ENCODE measurements at places on chromosomes 3 and 15.

GRCh38 chr15:72916897-72917296 is 133.3 kb upstream of the ADPGK start:
- DNase-seq, result no peak

DNA sequence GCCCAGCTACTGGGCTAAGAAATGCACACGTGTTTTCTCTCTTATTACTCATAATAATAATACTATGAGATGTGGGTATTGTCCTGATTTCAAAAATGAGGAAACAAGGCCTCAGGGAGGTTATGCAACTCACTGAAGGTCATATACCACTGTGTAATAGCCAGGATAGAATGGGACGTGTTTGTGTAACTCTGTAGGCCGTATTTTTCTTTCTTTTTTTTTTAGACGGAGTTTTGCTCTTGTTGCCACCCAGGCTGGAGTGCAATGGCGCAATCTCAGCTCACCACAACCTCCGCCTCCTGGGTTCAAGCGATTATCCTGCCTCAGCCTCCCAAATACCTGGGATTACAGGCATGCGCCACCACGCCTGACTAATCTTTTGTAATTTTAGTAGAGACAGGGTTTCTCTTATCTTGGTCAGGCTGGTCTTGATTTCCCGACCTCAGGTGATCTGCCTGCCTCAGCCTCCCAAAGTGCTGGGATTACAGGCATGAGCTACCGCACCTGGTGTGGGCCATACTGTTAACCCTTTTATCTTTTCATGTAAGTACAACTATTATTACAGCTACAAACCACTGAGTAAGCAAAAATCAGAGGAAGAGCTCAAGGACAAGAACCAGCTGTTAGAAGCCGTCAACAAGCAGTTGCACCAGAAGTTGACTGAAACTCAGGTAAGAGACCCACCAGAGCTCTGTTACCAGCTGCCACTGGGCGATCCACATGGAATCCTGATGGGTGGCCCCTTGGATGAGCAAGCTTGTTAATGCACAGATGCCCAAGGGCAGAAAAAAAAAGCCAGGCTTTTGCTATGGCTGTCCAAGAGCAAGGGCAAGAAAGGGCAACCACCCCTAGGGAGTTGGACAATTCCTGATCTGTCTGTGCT is 6.7 kb downstream of the KNSTRN start:
- no peak for DNase-seq

DNA sequence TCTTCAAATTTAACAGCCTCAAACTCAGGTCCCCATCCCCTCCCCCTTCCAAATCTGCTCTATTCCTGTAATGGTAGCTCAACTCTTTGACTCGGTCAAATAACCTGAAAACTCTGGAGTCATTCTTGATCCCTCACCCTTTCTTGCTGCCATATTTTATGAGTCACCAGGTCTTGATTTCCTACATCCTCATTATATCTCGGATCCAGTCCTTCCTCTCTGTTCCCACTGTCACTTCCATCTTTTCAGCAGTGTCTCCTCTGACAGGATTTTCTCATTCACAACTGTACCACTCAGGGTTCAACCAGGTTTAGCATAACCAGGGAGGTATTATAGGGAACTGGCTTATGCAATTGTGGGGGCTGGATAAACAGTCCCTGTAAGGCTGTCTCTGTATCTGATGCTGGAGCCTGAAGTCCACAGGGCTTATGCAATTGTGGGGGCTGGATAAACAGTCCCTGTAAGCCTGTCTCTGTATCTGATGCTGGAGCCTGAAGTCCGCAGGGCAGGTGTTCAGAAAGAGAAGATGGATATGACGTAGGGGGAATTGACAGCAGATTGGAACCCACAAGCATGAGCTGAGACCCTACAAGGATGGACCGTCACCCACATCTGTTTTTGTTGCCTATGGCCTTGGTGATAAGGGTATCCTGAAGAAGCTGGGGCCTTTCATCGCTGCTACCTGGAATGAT is 9.1 kb upstream of the FETUB start:
- no peak for DNase-seq

GRCh38 chr3:190684776-190685175 is 170.9 kb downstream of the IL1RAP start:
- DNase-seq, result no peak

- no peak for DNase-seq
These were observed 181.7 kb upstream of the ANKRD28 start for GRCh38 chr3:15979495-15979894.

- DNase-seq, result no peak
These were observed 24.6 kb upstream of the LRRFIP2 start for GRCh38 chr3:37198996-37199395.

GRCh38 chr3:33799202-33799551 is 747 bp downstream of the PDCD6IP start:
- DNase-seq, result no peak

DNA sequence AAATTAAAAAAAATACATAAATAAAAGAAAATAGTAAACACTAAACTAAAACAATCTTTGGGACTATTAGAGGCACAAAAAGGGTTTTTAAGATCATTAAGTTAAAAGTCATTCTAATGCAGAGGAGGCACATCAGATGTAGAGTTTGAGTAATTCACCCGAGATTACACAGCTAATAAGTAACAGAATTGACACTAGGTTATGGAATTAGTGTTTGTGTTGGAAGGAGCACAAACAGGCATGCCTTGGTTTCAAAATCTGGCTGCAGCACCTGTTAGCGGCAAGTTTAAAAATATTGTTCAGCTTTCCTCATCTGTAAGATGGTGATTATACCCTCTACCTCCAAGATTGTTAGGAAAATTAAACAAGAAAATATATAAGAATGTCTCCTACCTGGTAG is 39.0 kb downstream of the RASA2 start:
- no peak for DNase-seq

DNA sequence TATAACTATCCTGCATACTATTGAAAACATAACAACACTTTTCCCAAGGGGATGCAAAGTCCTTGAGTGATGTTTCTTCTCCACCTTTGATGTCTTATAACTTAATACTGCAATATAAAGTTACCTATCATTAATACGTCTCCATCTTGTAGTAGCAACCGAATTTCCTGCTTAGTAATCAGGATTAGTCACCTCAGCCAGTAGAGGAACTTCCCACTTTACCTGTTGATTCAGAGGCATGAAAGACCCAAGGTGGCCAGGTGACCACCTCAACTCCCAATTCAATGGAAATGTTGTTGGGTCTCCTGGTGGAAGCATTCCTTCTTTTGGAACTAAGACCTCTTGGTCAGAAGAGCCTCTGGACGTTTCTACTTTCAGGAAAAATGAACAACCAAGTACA is 3.5 kb upstream of the TMCC1 start:
- DNase-seq, result no peak

DNA sequence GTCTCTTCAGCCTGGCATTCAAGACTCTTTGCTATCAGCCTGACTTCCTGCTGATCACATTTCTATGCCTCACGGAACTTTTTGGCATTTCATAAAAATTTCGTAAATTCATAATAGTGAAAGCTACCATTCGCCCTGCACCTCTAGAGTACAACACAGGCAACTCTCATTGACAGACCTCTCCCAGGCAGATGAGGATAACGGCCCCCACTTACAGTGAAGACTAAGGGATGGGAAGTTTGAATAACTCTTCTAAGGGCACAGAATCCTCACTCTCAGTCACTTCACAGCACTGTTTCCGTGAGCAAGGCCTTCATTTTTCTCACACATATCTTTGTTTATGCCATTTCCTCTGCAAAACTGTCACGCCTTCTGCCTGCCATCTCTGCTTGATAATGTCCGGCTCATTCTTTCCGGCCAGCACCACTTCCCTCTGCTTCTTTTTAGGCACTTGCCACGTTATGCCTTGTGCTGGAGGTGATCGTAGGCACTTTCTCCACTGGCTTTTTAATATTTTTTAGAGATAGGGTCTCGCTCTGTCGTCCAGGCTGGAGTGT is 224.1 kb upstream of the HES1 start:
- no peak for DNase-seq

DNA sequence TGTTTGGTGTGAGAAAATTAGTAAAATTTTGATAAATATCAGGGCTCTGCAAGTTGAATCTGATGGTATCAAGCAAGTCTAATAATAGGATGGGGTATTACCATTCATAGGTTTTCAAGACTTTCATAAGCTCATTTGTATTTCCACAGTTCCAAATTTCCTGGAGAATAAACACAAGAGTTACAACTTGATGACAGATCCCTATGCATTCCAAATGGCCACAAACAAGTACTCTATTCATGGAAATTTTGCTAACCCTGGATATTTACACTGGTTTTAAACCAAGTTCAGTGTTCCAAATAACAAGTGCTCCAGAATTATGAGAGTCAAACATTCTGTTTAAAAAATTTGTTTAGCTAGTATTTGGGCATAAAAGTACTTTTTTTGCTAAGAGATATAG is 75.0 kb upstream of the CNTN6 start:
- DNase-seq, result no peak

- no peak for DNase-seq
These were observed 25.9 kb downstream of the ADGRG7 start for GRCh38 chr3:100635273-100635701.

DNA sequence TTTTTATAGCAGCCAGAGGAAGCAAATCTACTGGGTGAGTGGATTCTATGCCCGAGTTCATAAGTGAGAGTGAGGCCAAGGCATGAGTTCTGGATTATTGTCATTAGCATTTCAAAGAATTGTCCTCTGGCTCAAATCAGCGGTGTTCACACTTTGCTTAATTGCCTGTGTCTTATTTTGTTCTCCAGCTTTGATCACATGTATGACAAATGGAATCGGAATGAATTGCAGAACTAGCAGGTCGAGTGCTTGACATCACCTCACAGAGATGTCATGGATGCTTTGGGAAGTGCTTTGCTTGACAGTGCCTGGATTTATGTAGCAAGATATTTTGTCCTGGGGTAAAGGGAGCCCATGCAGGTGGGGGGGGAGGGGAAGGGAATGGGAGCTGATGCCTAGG is 68.0 kb downstream of the SH3GL3 start:
- DNase-seq, result no peak

- no peak for DNase-seq
These were observed 242.6 kb upstream of the RGMA start for GRCh38 chr15:93331545-93332167.

DNA sequence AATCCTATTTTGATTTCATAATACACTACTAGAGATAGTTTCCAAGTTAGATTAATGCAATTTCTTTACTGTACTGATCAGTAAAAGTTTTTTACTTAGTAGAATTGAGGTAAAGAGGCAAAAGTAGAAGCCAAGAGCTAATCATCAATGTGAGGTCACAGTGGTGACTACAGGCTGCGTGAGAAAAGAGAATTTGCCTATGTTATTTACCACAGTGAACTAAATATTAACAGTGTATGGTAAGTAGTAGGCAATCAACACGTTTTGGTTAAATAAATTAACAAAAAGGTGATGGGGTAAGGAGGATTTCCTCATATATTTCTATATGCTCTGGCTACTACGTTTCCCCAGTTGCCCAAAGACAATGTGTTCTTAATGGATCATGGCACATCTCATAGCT is 202.2 kb upstream of the CMC1 start:
- no peak for DNase-seq

DNA sequence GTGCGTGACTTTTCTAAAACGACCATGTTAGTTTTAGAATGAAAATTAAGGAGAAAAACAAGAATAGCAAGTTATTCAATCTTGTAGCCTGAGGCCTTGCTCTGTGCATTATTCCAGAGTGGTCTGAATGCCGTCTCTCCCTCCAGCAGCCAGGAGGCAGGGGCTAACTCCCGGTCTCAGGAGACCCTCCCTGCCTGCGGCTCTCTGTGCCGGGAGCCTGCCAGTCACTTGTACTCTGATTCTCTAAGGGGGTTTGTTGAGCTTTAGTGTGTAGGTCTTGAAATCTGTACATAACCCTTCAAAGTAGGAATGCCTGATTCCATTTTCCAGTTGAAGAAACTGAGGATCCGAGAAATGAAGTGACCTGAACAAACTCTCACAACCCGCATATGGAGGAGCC is 97.3 kb downstream of the ARNT2 start:
- DNase-seq, result no peak

GRCh38 chr3:71890356-71890931 is 105.5 kb upstream of the PROK2 start:
- no peak for DNase-seq

GRCh38 chr3:61078048-61078752 is 173.1 kb downstream of the FHIT start:
- DNase-seq, result no peak

- no peak for DNase-seq
These were observed 166.6 kb upstream of the ZNF717 start for GRCh38 chr3:75951941-75952340.

- no peak for DNase-seq
These were observed 21.3 kb downstream of the EFCC1 start for GRCh38 chr3:129022114-129023007.

GRCh38 chr3:189103208-189103607 is 68.6 kb upstream of the TPRG1 start:
- no peak for DNase-seq

DNA sequence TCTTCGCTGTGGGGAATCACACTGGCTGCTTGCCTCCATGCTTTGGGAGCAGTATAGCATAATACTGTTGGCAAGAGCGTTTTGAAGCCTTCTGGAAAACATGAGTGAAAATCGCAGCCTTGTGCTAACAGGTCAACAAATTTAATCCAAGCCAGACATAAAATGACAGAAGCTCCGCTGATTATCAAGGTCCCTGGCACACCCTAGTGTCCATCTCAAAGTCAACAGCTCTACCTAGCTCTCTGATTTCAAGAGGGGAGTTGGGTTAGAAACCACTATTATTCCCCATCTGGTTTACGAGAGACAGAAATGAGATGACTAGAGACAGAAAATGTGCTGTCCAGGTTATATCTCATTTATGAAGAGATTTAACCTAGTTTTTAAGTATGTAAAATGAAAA is 73.6 kb upstream of the MDFIC2 start:
- DNase-seq, result no peak

GRCh38 chr15:87347806-87348515 is 908.6 kb downstream of the NTRK3 start:
- DNase-seq, result no peak

GRCh38 chr3:14253707-14254382 is 75.2 kb downstream of the LSM3 start:
- no peak for DNase-seq

DNA sequence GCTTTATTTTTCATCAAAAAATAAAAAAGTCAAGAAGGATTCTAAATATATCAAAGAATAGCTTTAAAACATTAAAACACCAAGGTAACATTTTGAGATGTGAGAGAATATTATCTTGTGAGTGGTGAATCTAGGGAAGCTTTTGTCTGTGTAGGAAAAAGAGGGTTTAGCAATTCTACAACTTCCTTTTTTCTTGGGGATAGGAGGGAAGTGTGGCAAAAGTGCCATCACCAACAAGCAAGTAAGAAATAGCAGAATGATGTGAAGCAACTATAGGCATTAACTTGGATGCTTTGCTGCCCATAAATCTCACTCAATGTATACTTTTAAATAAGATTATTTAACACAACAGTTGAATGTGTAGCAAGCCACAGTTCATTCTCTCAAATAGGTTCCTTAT is 57.8 kb upstream of the SUCLG2 start:
- DNase-seq, result no peak

DNA sequence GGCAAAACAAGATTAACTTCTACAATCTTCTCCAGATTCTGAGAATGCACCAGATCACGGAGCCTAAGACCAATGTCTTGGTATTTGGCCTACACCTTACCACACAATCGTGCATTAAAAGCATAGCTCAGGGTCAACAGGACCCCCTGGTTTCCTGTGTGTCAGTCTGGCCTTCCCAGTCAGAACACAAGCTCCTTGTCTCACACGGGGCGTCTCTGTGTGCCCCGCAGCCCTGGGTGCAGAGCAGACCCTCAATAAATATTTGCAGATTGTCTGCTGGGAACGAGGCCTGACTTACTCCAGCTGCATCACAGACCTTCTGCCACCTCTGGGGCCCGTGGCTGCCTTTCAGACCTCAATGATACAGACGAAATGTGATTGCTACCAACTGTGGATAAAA is 82.5 kb upstream of the CTNNB1 start:
- no peak for DNase-seq
